ENCODE measurements at places on chromosomes 2 and 18.
A peak's percentile ranks its signal among the peaks of the same experiment; 100 is the strongest.

DNA sequence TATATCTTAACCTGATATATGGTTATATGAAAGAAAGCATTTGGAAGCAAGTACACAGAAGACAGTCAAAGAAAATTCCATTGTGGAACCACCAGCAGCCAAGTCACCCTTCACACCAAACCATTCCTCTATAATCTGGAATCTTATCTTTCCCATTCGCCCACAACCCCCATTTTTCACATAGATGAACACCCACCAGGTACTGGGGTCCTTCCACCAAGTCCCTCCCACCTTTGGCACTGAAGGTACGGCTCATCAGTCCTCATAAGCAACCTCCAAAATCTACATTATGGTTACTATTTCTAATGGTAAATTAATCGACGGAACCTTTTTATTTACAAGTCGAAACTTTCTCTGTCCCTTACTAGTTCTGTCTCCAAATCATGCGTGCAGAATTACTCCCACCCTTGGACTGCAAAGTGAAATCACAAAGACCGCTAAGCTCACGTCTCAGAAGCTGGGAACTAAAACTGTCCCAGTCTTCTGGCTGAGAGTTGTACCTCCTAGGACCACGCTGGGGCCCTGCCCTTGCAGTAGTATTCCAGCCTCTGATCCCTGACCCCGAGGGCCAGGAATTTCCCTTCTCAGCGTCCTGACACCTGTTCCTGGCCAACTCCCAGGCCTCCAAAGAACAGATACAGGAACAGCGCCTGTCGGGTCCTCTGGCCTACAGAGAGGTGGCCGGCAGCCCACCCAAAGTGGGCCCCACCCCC, 702 bp downstream of the OLA1 start:
- peaks cover 10% of the 10 kb centered on the region for H3K36me3 ChIP-seq
- peak overlapping the region; percentile 88 for H3K27ac ChIP-seq
- no peak for DNase-seq
- no peaks in the 10 kb centered on the region for H3K27me3 ChIP-seq
- peaks cover 11% of the 10 kb centered on the region for H3K4me1 ChIP-seq
- peak overlapping the region; percentile 65 for H3K4me3 ChIP-seq

DNA sequence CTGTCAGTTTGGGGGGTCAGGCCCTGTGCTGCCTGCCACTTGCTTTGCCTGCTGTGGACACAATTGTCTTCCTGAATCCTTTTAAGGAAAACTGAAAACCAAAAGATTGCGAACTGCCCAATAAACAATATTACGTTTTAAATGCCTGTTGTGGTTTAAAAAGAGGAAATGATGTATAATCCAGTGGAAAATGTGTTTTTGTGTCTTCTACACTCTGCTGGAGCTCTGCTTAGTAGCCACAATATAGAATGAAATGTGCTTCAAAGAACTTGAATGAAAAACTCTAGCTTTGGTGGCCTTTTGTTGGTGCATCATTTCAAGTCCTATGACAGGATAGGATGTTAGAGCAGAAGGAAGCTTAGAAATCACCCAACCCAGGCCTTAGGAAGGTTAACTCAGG, 23.2 kb upstream of the CABYR start:
- H3K4me3 ChIP-seq = no peak overlapping the region
- no peak for DNase-seq
- H3K4me1 ChIP-seq = no peaks in the 10 kb centered on the region
- H3K36me3 ChIP-seq = no peaks in the 10 kb centered on the region
- H3K27ac ChIP-seq = no peak overlapping the region

DNA sequence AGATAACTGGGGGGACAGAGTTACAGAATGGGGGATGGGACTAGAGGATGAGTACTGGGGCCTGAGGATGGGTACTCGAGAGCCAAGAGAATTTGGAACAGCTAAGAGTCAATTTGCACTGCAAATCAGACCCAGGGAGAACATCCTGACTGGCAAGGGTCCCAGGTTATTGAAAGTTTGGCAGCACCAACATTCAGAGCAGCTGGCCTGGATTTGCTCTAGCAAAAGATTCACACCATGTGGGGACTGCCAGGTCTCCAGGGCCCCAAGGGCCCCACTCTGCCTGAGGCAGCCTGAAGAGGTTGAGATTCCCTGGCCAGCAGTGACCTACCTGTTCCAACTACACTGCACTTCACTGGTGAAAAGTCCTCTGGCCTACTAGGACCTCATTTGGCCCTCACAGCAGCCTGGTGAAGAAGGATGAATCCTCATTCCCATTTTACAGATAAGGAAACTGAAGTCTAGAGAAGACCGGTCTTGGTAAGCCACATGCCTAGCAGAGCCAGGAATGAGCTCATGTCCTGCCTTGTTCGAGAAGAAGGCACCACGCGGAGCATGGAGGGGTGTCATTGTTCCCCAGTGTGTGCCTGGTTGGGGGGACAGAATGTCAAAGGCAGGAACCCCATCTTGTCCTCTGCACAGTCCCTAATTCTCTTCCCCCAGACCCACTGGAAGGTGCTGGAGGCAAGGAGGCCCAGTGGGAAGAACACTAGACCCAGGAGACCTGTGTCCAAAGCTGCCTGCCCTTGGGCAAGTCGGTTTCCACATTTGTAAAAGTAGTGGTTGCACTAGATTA, 258.6 kb downstream of the TNS1 start:
- peaks cover 13% of the 10 kb centered on the region for H3K4me1 ChIP-seq
- H3K36me3 ChIP-seq = no peaks in the 10 kb centered on the region
- H3K27ac ChIP-seq = no peak overlapping the region
- H3K27me3 ChIP-seq = no peaks in the 10 kb centered on the region
- no peak for DNase-seq
- no peak overlapping the region for H3K4me3 ChIP-seq

DNA sequence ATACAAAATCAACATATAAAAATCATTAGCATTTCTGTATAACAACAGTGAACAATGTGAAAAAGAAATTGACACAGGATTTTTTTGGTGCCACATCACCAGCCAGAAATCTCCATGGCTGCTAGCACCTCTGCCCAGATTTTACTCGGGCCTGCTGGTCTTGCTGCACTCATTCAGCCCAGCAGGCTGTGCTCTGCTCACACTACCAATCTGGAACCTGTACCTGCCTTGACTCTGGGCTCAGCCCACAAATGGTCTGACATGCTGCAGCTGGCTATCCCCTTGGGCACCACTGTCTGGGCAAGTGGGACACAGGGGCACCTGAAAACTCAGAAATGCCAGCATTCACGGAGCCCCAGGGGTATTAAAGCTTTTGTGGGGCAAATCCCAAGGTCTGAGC, 392.5 kb upstream of the NRXN1 start:
- DNase-seq = no peak
- no peak overlapping the region for H3K27ac ChIP-seq
- no peaks in the 10 kb centered on the region for H3K4me1 ChIP-seq

- H3K4me3 ChIP-seq = no peak overlapping the region
- no peak for DNase-seq
- no peaks in the 10 kb centered on the region for H3K27me3 ChIP-seq
- H3K36me3 ChIP-seq = no peaks in the 10 kb centered on the region
Measured at GRCh38 chr2:231337807-231338759, 57.4 kb upstream of the B3GNT7 start.

DNA sequence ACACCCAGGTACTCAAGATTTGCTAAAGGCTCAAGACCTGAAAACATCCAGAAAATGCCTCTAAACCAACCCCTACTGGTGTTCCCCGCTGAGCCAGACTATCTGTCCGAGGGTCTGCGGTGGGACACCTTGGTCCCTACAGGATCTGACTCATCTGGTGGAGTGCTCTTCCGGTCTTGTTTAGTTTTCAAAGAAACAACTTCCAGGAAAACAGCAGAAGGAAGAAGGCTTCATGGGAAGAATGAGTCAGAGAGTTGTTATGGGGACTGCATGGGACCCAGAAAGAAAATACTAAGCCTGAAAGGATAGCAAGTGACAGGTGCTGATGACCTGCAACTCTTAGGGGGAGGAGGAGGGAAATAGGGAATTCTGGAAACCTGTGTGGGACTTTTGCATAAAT, 41.3 kb downstream of the ZFP36L2 start:
- no peaks in the 10 kb centered on the region for H3K27me3 ChIP-seq
- H3K36me3 ChIP-seq = no peaks in the 10 kb centered on the region
- no peak overlapping the region for H3K4me3 ChIP-seq

DNA sequence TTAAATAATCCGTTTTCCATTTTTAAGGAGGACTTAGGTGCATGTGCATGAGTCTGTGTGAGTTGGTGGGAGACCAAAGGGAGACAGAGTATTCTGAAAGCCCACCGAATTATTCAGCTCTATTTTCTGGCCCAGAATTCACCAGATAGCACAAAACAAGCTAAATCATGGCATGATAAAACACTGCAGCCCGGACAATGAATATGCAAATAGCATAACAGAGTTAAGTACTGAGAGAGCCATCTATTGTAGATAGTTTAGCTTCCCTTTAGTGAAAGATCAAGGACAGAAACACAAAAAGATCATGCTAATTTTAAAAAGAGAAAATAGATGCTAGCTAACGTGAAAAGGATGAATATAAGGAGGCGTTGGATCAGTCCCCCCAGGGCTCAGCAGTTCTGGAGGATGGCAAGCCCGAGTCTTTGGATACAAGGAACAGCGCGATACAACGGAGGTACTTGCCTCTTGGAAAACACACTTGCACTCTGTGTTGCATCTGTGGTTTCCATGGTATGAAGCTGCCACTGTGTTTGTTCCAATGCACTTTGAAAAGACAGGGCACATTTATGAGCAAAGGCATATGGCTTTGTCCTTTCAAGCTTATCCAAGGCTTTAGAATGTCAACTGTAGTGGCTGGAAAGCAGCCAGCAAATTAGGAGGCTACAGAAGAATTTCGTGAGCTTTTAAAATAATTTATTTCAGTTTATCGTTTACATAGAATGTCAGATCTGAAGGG, 119.9 kb downstream of the LYPD1 start:
- no peaks in the 10 kb centered on the region for H3K27me3 ChIP-seq
- H3K36me3 ChIP-seq = no peaks in the 10 kb centered on the region
- no peaks in the 10 kb centered on the region for H3K4me1 ChIP-seq
- DNase-seq = no peak
- no peak overlapping the region for H3K4me3 ChIP-seq
- no peak overlapping the region for H3K27ac ChIP-seq

DNA sequence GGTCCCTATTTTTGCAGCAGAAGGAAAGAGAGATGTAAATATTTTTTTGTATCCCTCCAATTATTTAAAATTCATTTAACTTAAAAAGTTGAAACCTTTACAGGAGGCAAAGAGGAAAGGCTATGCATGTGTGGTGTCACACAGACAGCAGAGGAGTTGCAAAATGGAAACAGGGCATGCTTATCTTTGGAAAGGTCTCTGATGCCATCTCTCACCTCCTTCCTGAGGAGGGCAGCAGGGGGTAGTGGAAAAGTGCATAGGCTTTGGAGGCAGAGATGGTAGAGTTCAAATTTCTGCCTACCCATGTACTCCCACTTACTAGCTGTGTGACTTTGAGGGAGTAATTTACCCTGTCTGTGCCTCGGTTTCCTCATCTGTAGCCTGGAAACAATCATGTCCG, 99.6 kb upstream of the MCFD2 start:
- H3K27ac ChIP-seq = peak overlapping the region; percentile 17
- no peaks in the 10 kb centered on the region for H3K27me3 ChIP-seq
- H3K4me3 ChIP-seq = no peak overlapping the region
- H3K4me1 ChIP-seq = peaks cover 3% of the 10 kb centered on the region
- no peak for DNase-seq

DNA sequence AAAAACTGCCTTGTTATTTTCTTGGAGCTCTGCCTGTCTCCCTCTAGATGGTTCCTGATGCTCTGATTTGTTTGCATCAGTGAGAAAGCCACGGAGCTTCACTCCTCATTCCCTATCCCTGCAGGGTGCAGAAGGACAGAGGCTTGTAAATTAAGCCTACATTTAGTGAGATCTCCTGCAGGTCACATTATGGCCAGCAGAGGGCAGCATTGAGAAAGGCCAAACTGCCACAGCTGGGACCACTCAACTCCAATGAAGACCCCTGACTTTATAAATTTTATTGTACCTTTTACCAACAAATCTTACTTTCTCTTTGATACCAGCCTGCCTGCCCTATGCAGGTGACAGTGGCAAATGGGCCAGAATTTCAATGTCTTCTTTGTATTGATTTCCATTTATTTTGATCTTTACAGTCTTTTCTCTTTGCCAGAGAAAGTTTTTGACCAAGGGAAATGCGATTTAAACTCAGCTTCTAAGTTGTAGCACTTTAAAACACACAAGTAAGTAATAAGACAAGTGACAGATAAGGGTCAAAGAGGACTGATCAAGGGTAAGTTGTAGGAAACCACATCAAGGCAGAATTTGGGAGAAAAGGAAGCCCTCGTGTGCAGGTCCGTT, 1029.1 kb upstream of the KLHL29 start:
- no peaks in the 10 kb centered on the region for H3K27me3 ChIP-seq
- no peak overlapping the region for H3K27ac ChIP-seq
- no peaks in the 10 kb centered on the region for H3K36me3 ChIP-seq
- no peaks in the 10 kb centered on the region for H3K4me1 ChIP-seq

DNA sequence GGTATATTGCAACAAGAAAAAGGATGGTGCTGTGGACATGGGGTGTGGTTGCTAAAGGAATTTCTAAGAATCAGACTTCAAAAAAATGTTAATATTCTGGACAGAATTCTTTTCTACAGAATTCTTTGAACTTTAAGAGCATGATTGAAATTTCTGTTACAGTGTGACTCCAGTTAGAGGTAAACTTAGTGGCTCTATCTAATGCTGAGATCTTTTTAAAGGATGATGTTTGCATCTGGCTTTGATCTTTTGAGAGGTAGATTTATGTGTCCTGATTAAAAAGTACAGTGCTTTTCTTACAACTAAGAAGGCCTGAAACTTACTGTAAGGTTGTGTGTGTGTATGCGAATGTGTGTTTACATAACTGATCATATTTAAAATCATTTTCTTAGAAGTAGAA, 25.4 kb downstream of the NCK2 start:
- H3K4me1 ChIP-seq = peaks cover 28% of the 10 kb centered on the region
- H3K4me3 ChIP-seq = no peak overlapping the region
- DNase-seq = no peak

DNA sequence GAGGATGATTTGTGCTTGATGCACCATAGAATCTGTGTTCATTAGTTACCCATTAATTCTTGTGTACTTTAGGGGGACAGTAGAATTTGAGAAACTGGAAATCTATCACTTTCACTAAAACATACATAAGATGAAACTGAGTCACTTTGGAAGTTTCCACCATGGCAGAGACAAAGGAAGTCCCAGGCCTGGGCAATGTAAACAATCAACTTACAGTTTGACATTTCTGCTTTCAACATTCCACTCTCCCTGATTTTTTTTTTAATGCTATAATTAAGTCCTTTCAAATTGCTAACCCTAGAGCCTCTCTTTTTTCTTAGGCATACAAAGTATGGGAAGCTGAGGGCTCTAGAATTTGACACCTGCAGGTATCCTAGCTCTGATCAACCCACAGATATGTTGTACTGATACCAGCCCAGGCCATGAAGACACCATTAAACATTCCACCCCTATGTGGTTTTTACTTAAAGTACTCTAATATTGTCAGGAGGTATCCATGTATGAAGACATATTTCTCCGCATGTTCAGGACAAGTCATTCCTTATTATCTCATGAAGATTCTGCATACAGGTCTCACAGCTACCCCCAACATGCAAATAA, 88.5 kb upstream of the GLS start:
- DNase-seq = no peak
- H3K27me3 ChIP-seq = no peaks in the 10 kb centered on the region
- H3K27ac ChIP-seq = peak overlapping the region; percentile 0
- H3K4me3 ChIP-seq = no peak overlapping the region
- H3K36me3 ChIP-seq = no peaks in the 10 kb centered on the region

GRCh38 chr2:231250146-231250545, 51.7 kb downstream of the ARMC9 start:
- H3K36me3 ChIP-seq = no peaks in the 10 kb centered on the region
- H3K27ac ChIP-seq = no peak overlapping the region
- H3K27me3 ChIP-seq = no peaks in the 10 kb centered on the region
- H3K4me3 ChIP-seq = no peak overlapping the region
